ENCODE measurements at places on chromosomes 5 and 9. TPM values are rescaled to one million over a fixed set of nuclear protein-coding genes. Genes with fewer than 3 reads are reported as not detected.

DNA sequence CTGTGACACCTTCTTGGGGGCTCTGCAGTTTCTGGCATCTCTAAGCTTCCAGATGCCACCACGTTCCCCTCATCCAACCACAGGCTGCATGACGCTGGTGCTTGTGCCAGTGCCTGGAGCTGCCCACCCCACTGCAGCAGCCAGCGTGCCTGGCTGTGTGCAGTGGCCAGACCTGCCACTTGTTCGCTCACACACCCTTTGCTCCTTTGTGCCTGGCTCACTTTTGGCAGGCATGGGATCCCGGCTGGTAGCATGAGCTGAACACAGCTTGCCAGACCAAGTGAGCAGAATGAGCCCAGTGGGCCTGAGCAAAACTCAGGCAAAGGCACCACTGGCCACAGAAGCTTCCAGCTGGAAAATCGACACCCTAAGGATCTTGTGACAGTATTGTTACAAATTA lies 562.9 kb upstream of the ACO1 start:
- no peak for DNase-seq

GRCh38 chr9:16515207-16515606 lies 355.3 kb downstream of the BNC2 start:
- no peak for DNase-seq

- no peak for DNase-seq
Observed at GRCh38 chr5:21398511-21398910, 1410.5 kb upstream of the CDH18 start.

- no peak for DNase-seq
Observed at GRCh38 chr5:10167806-10168205, 81.9 kb downstream of the ATPSCKMT start.

- DNase-seq = no peak
Observed at GRCh38 chr5:62197697-62198096, 108.3 kb upstream of the KIF2A start.

- DNase-seq = peak; percentile 19
Observed at GRCh38 chr9:93017621-93018020, 40.9 kb upstream of the SUSD3 start.

DNA sequence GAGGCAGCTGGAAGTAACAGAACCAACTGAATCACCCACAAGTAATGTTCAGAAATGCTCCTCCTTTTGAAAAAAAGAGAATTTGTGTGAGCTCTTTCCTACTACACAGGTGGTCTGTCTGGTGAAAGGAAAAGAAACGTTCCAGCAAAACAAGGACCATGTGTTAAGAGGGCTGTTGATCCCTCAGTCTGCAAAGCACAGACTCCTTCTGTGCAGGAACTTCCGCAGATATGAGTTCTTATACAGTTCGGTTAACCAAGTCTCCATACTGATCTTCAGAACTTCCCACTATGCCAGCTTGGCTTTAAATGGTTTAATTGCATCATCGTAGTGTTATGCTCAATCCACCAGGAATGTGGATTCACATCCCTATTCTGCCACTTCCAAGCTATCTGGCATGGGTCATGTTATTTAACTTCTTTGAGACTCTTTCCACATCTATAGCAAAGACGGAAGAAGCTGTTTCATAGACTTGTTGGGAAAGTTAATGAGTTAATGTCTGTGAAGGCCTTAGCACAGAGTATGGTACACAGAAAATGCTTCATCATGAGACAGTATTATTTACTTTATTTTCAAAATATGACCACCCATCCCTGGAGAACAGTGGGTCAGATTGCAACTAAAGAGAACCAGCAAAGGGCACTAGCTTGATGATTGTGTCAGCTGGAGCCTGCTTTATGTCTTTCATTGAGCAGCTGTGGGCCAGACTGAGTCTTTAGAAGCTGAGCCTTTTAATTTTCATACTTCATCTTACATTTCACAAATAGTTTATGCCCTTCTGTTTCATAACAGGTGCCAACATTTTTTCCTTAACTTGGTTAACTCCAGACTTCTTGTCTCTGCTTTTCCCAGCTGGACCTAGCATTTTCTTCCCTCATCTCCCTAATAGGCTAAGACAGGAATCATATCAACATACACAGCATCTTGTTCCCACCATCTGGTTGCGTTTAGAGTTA lies 89.9 kb downstream of the MAMDC2 start:
- no peak for DNase-seq

DNA sequence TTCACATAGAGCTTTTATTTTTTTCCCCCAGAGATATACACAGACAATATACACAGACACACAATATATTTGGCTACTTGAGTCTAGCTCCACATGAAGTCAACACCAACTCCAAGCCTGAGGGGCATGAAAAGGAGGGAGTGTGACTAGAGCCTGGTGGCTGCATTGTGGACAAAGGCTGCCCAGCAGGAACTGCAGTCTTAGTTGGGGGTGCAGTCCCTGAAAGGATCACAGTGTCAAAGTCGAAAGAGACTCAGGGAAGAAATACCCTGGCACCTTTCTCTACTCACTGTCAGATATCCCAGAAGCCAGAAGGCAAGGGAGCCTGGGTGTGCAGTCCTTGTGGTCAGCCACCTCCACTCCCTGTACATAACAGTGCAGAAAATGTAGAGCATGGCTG lies 231.6 kb upstream of the RPS23 start:
- DNase-seq = no peak

GRCh38 chr5:158679221-158679641 lies 420.5 kb downstream of the EBF1 start:
- no peak for DNase-seq

Gene GMCL2
- not detected for total RNA-seq

Gene ISOC1
- 22.9 TPM for total RNA-seq

Gene MOB3B
- total RNA-seq = 34.6 TPM

Gene ARHGEF28
- 5.4 TPM for total RNA-seq

Gene ACTL7A
- total RNA-seq = not detected
